Subcutaneous preadipocyte (primary cell): ENCODE measurements at places on chromosomes 16 and 17. TPM values are rescaled to one million over a fixed set of nuclear protein-coding genes. Genes with fewer than 3 reads are reported as not detected.

Gene OTOP3
- not detected in 2 replicates for total RNA-seq

Gene CDRT4
- 1.6 and 1.8 TPM in 2 replicates for total RNA-seq

Gene ARL17B
- 2.9 and 4.3 TPM in 2 replicates for total RNA-seq

Gene EVI2B
- 1.4 and 2.6 TPM in 2 replicates for total RNA-seq

Gene NHERF2
- 4.8 and 5.1 TPM in 2 replicates for total RNA-seq

Gene DPEP1
- total RNA-seq = not detected in 2 replicates

Gene PRR29
- 0.73 and 2.0 TPM in 2 replicates for total RNA-seq

Gene ABCA8
- 22.7 and 47.4 TPM in 2 replicates for total RNA-seq

Gene NDE1
- total RNA-seq = 27.9 and 53.0 TPM in 2 replicates

Gene HOXB1
- not detected in 2 replicates for total RNA-seq

Gene KRT36
- not detected in 2 replicates for total RNA-seq

Gene PGAP3
- total RNA-seq = 5.9 and 9.9 TPM in 2 replicates

Gene OR4D1
- not detected in 2 replicates for total RNA-seq

Gene TMEM235
- total RNA-seq = not detected in 2 replicates

Gene SPATA32
- total RNA-seq = not detected in 2 replicates

Gene RAB37
- total RNA-seq = under 0.01 and 0.20 TPM in 2 replicates

Gene CCL15
- not detected in 2 replicates for total RNA-seq

Gene TP53TG3C
- under 0.01 TPM in 2 replicates for total RNA-seq

Gene PRAC2
- not detected in 2 replicates for total RNA-seq

Gene DLX3
- total RNA-seq = under 0.01 and 0.98 TPM in 2 replicates

Gene DRC3
- total RNA-seq = 0.37 and 0.39 TPM in 2 replicates

Gene ZNF48
- total RNA-seq = 5.5 and 6.5 TPM in 2 replicates

Gene OXLD1
- total RNA-seq = 29.7 and 30.5 TPM in 2 replicates
